Lung microvascular endothelial cell (primary cell): ENCODE measurements at places on chromosomes 11 and 22. TPM values are rescaled to one million over a fixed set of nuclear protein-coding genes. Genes with fewer than 3 reads are reported as not detected.

DNA sequence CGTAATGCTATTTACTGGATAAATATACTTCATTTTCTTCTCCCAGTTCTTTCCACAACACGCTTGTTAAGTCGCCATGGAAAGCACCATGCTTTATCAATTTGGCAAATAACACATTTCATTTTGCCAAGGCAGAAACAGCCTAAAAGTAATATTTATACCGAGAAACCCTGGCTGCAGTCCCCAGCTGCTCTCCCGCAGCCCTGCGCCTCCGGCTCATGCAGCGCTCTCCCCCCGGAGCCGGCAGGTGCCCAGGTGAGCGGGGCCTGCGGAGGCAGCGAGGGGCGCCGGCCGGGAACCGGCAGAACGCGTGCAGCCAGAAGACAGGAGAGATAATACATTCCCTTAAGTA is 681 bp upstream of the ARHGEF12 start:
- peak; percentile 27 for DNase-seq

DNA sequence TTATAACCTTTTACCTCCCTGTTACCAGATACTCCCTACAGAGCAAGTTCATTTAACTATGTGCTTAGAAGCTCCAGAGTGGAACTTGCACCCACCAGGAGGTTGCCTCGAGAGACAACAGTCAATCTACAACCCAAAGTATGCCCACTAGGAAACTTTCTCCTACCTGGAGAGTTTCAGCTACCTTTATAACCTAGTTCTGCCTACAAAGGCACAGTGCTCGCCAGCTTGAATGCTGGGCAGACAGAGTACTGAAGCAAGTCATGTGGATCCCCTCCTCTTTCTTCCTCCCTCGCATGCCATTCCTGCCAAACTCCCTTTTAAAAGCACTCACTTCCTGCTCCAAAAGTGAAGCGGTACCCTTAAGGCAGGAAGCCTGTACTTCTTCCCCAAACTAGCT is 258.9 kb downstream of the SWAP70 start:
- DNase-seq, result no peak

GRCh38 chr22:37011472-37011871 is 7.8 kb downstream of the TST start:
- DNase-seq, result no peak

The MS4A15 gene
- not detected in 2 replicates for total RNA-seq

DNA sequence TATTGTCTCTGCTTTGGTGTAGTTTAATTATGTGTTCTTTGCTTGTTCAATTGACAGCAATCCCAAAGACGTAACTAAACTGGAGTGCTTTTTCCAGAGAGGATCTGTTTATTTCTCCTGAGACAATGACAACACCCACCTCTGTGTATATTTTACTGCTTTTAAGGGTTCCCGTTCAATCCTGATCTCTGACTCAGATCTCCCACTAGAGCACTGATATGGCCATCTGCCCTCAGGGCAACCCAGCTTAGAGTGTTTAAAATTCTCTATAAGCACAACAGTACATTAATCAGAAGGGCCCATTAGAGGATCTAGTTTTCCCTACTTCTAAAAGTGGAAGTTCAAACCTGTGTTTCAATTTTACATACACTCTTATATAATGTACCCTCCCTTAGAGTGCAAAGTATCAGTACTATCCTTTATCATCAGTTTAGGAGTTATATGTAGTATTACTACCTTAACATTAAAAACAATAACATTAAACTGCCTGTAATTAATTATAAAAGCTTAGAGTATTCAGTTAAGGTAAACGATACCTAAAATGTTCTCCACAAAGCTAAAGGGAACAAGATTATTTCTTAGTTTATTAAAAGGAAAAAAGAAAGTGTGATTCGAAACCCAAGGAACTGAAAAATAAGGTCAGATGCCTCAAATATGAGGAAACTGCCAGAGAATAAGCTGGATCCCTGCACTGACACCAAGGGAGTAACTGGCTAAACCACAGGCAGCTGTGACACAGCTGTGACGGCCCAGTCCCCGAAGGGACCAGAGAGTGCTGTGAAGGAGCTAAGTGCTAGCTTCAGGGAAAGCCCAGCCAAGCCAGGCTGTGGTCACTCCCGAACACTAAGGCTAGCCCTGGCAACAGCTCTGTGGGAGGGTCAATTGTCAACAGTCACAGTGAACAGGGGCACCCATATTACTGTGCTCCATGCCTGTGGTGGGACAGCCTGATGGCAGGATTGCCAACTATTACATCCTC is 15.2 kb downstream of the UFD1 start:
- DNase-seq, result no peak

DNA sequence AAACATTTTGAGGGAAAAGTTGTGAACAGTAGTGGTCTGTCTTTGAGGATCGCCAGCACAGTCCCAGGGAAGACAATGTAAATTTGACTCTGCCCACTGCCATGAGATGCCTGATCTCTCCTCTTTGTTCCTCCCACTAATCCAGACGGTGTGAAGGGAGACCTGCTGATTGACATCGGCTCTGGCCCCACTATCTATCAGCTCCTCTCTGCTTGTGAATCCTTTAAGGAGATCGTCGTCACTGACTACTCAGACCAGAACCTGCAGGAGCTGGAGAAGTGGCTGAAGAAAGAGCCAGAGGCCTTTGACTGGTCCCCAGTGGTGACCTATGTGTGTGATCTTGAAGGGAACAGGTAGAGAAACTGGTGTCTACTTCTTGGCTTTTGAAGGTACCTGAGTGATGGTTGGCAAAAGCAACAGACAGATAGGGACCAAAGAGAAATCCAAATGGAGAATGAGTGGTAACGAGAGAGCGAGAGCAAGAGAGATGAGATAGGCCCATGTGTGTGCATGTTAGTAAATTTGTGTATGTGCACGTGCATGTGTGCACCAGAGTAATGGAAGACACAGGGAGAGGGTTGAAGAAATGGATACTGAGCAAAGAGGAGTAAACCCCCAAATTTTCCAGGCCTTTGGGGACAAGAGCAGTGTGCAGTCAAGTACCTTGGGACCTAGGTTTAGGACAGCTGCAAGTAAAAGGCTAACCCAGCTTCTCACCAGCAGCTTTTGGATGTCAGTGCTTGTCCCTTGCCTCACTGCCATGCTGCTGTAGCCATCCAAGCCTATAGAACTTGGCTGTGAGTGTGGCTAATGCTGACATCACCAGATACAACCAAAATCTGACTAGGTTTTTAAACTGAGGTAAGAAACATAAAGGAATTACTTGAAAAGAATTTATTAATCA is 1.9 kb downstream of the NNMT start:
- no peak for DNase-seq

The CRYAB gene
- total RNA-seq, result 0.22 and 0.60 TPM in 2 replicates

- DNase-seq, result no peak
Observed at GRCh38 chr22:17806437-17806836, 32.2 kb upstream of the BID start.

DNA sequence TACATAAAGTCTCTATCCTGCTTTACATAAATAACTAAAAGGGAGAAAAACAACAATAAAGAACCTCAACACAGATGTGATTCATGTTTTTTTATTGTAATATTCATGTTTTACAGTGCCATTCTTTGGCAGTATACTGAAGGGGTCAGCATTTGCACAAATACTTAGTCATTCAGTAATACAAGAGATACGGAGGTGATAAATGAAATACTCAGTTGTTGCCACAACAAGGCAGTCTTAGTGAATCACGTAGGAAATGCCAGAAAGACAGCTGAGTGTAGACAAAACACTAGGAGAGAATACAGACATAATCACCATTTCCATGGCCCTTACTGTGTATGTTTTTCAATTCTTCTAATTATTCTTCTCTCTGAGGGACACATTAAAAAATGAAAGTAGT is 910.4 kb downstream of the METTL15 start:
- peak; percentile 60 for DNase-seq

DNA sequence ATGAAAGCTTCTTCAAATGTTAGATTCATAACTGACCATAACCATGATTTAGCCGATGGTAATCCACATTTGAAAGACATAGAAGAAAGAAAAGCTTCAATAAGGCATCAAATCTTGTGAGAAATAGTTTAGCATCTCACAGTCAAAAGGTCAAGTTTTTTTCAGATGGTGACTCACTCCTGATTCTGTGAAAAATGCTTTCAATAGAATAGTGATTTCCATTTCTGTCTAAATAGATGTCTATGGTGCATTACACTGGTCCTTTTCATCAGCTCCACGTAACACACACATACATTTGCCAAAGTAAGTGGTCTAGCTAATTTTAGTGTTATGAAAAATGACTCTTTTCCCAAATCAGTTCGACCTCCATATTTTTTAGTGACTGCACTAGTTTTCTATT is 139.2 kb downstream of the LRRC4C start:
- DNase-seq, result no peak

DNA sequence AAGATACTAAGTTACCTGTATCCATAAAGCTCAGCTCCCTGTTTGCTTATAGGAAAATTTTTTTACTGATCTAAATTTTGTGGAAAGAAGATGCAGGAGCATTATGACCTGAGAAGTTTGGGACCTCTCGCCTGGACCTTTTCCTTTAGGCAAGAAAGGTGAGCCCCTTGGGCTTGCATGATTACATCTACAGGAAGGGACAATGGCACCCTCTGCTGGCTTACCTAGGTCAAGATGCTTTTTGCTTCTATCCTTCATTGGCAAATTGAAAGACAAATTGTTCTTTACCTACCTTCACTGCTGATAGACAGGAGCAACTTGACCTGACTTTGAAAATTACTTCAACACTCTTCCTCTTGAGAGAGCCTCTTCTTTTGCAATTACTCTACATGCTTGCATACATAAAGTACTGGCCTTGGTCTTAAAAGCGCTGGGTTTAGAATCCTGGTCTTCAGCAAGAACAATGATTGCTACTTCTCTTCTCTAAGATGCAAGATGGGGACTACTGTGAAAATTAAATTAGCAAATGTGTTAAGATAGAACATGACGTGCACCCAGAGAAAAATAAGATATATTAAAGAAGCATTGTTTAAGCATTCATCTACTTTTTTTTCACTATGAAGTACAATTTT is 147.2 kb downstream of the TRPC6 start:
- peak; percentile 2 for DNase-seq

GRCh38 chr11:78549624-78550409 is 24.8 kb downstream of the NARS2 start:
- DNase-seq, result no peak

GRCh38 chr22:46865052-46865434 is 102.6 kb downstream of the TBC1D22A start:
- no peak for DNase-seq

DNA sequence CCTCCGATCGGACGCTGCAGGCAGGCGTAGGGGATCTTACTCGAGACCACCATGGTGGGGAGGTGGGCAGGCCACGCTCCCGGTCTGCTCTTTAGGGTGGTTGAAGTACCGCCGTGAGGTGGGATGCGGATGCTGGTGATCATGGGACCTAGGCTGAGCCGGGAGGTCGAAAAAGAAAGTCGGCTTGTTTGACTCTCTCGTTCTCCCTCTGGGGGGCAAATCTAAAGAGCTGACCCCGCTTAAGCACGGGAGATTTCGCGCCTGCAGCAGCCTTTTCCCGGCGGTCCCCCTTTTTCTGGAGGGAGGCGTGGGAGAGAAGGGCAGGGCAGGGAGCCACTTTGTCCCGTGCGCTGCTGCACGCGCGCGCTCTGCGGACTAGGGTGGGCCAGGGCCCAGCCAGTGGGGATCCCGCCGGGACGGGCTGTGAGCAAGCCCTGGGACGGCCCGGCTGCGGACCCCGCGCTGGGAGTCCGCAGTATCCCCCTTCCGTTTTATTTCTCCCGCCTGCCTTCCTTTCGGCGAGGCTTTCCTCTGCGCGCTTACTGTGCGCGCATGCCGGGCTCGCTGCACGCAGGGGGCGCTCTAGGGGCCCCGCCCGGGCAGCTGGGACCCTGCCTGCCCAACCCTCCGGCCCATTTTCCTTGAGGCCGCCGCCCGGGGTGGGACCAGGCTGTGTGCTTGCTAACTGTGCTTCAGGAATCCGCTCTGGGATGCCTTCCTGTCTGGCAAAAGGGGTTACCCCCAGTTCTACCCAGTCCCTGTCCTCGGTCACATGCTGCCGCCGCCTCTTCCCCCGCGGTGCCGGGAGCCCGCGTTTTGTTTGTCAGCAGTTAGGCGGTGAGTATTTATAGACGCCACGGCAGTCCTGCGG is 81.0 kb downstream of the PRR5L start:
- DNase-seq, result peak; percentile 20

DNA sequence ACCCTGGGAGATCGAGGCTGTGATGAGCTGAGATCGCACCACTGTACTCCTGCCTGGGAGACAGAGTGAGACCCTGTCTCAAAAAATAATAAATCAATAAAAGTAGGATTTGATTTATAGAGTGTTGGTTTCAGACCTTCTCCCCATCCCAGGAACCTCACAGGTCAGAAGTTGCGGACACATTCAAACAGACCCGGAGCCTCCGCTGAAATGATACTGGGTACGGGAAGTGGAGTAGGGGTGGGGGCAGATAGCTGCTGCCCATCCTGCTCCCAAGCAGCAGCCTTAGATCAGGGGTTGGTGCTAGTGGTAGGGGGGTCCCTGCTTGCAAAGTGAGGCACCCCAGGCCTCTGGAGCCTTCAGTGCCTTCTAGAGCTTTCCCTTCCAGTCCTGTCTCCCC is 7.8 kb downstream of the PRDM11 start:
- DNase-seq, result no peak

- no peak for DNase-seq
Observed at GRCh38 chr22:28817919-28818859, 17.8 kb upstream of the XBP1 start.

The LGALS1 gene
- total RNA-seq, result 2,589 and 6,877 TPM in 2 replicates

The SLC22A9 gene
- not detected in 2 replicates for total RNA-seq

DNA sequence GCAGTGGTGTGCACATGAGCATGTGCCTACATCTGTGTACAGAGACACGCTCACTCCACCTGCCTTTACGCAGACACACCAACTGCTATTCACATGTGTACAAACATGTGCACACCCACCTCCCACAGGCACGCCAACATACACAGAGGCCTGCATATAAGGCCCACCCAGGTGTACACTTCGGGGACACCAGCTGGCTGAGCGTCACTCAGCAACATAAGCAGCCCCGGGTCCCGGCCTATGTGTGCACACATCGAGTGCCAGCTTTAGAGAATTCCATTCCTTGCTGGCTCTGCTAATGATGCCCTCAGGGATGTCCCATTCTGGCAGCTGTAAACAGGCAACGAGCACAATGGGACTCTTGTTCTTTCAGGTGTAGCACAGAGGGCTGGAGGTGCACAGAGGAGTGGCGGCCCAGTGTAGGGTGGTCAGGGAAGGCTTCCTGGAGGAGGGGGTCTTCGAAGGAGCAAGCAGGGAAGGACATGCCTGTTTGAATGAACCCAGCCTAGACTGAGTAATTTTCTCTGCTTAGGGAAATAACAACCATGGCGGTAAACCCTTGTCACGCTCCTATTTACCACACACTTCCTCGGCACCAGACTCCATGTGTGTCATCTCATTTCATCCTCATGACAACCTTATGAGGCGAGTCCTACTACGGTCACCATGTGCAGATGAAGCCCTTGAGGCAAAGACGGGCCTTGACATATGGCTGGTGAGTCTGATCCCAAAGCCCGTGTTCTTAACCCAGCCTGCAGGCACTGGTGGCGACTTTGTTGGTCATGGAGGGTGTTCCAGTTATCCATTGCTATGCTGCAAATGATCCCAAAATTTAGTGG is 35.1 kb downstream of the RPL3 start:
- DNase-seq, result no peak

The NAALAD2 gene
- 0.20 and 0.22 TPM in 2 replicates for total RNA-seq
